ENCODE measurements at places on chromosomes 4 and X.

- no peak for DNase-seq
These were observed 21.7 kb upstream of the DCLK2 start for GRCh38 chr4:150056569-150056968.

- DNase-seq: no peak
These were observed 475.6 kb upstream of the FTHL17 start for GRCh38 chrX:31547416-31547815.

DNA sequence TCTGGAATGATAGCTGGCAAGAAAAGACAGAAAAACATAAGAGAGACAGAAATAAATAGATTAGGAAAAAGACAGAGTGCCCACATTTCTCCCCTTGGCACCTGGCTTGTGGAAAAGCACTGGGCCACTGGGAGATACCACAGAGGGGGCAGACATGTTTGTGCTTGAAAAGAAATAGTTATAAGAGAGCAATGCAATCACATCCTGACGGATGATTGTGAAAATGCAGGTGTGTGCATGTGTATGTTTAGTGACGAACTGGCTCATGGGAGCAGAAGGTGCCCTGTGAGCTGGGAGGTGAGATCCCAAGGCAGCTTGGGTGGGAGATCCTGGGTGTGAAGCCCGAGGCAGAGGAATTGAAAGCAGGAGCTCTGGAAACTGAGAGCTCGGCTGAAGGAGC is 617.9 kb downstream of the BCOR start:
- DNase-seq: no peak

- DNase-seq: no peak
These were observed 10.1 kb downstream of the PLXNA3 start for GRCh38 chrX:154468217-154468616.

DNA sequence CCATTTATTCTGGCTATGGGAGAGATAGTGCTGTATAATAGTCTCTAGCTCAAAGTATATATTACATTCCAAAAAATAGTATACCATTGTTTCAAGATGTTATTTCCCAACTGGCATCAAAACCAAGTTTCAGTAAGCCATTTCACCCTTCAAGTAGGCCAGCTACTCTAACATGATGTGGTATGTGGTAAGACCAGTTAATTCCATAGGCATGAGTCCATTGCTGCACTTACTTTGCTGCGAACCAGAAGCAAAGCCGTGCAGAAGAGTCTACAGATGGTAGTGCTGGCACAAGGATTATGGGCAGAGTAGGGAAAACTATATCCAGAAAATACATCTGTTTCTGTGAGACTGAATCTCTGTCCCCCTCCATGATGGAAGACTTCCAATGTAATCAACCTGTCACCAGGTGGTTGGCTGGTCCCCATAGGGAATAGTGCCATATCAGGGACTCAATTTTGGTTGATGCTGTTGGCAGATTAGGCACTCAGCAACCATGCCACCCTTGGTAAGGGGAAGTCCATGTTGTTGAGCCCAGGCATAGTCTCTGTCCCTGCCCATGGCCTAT is 49.8 kb upstream of the HSD17B10 start:
- no peak for DNase-seq

- no peak for DNase-seq
These were observed 19.5 kb upstream of the ZCCHC13 start for GRCh38 chrX:74284391-74284952.

DNA sequence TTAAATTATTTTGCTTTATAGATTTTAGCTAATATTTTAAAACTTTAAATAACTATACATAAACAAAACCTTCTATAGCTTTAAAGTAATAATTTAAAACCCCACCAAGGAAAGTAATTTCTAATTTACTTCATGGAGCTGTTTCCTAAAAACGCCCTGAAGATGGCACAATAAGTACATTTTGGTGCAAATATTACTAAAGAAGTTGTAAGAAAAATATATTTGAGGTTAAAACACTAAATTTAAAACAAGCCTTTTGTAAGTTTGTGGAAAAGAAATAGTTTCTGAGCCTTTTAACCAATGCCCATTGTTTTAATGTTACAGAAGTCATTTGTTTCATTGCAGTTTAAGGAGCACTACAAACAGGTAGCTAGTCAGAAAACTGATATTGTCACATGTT is 137.4 kb upstream of the AGA start:
- DNase-seq: no peak

DNA sequence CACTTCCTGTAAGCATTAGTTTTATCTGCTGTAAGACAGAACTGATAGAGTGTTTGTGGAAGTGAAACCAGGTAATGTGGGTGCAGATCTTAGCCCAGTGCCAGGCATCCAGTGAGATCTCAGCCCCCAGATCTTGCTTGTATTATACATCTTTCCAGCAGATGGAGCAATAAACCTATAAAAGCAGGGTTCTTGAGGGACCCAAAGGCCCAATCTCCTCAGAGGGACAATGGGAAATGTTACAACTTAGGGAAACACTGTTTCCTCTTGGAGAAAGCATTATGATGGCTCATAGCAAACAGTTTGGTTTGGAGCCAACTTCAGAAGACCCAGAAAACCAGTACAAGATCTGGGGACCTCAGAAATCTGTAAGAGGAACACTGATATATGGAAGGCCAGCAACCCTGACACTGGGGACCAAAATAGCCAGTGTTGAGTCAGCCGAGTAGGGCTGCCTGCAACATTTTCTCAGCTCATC is 206.3 kb downstream of the SLC7A11 start:
- no peak for DNase-seq

- no peak for DNase-seq
These were observed 23.0 kb downstream of the RGN start for GRCh38 chrX:47101206-47101605.

DNA sequence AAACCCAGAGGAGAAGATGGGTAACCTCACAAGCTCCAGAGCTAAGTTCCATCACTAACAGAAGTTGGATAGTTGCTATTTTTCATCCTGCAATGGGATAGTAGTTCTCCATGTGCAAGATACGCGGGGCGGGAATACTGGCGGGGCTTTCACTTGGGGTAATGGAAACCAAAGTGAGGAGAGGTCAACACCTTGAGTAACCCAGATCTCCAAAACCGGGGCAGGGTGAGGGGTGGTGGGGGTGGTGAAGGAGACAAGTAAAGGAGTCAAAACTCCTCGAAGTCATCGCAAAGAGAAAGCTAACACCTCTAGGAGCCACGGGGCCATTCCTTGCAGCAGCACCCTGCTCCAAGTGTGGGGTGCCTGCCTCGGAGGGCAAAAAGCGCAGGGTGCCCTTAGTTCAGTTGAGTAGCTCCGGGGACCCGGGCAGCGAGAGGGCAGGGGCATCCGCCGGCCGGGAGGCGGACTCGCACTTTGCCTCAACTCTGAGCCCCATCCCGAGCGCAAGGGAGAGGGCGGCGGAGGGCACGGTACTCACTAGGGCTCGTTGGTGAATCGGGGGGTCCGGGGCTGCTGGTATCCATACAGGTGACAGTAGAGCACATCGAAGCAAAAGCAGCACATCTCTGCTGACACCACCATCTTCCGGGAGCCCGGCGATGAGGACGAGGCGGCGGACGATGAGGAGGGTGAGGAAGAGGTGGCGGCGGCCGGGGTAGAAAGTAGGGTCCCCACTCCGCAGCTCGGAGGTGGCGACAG is 645 bp downstream of the AMMECR1 start:
- DNase-seq: no peak
